ENCODE measurements at places on chromosomes 16 and 17. TPM values are rescaled to one million over a fixed set of nuclear protein-coding genes. Genes with fewer than 3 reads are reported as not detected.

Gene CD300C
- total RNA-seq: not detected

DNA sequence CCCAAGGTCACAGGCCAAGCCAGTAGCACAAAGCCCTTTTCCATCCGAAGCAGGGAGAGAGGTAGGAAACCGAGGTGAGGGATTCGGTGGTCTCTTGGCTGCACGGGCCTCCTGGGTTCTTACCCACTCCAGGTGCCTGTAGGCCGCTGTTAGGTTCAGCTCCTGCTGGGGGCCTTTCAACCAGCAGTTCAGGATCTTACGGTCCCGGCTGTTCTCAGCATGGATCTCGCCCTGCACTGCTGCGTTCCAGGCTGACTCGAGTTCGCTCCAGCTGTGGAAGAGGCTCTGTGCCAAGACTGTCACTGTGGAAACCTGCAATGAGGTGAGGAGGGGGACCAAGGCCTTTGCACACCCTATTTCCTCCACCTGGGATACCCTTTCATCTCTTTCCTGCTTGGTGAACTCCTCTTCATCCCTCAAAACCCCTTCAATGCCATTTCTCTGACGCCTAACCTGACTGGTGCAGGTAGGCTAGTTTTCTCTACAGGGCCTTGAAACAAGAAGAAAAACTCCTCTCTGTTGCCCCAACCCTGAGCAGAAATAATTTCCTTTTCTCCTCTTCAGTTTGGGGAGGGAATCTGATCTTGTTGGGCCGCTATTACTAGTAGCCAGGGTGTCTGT lies 103.6 kb downstream of the RMI2 start:
- no peak for DNase-seq

Gene MAPT
- 1.4 TPM for total RNA-seq

DNA sequence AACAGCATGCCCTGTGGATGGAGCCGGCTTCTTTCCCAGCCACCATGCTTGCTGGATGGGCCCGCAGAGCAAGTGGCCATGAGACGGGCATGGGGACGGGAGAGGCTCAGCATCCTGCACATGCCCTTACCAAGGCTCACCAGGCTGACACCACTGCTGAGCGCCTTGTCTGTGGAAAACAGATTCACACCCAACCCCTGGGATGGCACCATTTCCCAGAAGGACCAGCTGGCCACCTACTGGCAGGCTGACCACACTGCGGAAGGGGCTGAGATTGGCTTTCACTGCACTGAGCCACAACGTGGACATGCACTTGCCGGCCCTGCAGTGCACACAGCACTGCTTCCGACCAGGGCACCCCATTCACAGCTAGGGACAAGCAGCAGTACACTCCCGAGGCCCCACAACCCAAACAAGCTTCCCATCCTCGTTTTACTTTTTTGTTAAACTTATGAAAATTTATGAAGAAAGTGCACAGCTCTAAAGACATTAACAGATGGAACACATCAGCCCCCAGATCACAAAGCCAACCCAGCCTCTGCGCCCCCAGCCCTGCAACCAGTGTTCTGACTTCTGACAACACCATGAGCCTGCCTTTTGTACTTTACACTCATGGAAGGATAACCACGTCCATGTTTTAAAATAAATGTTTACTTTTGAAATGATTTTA lies 13.9 kb upstream of the KRTAP17-1 start:
- peak; percentile 68 for DNase-seq

DNA sequence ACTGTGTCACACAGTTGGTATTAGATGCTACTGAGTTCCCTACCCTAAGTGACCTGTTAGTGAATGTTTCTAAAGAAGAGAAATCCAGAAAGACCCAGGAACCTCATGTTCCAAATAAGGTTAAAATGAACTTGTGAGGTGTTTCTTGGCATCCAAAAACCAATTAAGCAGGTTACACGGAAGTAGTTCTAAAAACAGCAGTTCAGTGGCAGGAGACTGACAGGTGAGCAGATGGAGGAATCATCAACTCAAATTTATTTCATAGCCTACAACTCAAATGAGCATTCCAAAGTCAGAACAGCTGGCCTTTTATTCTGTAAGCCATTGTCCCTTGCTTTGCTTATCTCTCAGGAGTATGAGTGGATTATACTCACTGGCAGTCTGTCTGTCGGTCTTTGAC lies 188.3 kb downstream of the IRX3 start:
- no peak for DNase-seq

- no peak for DNase-seq
Measured at GRCh38 chr16:5041600-5042133, 7.9 kb upstream of the NAGPA start.

GRCh38 chr17:79981661-79982101 lies 54.0 kb downstream of the TBC1D16 start:
- DNase-seq: peak; percentile 72

DNA sequence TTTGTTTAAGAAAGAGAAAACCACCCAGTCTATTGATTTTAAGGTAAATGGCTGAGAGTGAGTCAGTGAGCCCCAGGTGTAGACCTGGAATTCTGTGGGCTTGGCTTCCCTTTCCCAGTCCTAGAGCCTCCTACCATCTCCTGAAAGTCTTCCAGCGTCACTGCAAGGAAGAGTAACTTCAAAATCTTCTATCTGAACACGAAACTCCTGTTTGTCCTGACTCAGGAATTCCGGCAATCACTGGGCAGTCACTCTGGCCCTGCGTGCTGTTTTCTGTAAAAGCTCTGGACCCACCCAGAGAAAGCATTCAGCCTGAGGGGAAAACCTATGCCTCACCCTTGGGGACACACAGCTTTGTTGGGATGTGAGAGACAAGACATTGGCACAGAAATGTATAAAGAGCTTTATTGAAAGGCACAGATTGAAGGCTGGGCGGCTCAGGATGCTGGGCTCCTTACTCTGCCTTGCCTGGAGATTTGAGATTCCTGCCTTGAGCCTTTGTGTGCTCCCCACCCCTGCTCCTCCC lies 15.9 kb downstream of the MINK1 start:
- DNase-seq: peak; percentile 16

GRCh38 chr16:54052271-54052670 lies 234.3 kb downstream of the IRX3 start:
- DNase-seq: no peak

DNA sequence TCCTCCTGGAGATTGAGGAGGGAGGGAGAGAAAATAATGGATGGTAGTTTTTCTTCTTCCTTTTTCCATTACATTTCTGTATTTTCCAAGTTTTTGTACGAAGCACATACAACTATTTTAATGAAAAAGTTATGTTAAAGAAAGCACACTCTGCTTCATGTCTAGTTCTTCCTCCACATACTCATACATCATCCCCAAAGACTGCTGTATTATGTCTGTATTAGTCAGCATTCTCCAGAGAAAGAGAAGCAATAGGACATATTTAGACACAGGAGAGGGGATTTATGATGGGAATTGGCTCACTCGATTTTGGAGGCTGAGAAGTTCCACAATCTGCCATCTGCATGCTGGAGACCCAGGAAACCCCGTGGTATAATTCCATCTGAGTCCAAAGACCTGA lies 10.1 kb upstream of the ACSM2A start:
- DNase-seq: no peak

DNA sequence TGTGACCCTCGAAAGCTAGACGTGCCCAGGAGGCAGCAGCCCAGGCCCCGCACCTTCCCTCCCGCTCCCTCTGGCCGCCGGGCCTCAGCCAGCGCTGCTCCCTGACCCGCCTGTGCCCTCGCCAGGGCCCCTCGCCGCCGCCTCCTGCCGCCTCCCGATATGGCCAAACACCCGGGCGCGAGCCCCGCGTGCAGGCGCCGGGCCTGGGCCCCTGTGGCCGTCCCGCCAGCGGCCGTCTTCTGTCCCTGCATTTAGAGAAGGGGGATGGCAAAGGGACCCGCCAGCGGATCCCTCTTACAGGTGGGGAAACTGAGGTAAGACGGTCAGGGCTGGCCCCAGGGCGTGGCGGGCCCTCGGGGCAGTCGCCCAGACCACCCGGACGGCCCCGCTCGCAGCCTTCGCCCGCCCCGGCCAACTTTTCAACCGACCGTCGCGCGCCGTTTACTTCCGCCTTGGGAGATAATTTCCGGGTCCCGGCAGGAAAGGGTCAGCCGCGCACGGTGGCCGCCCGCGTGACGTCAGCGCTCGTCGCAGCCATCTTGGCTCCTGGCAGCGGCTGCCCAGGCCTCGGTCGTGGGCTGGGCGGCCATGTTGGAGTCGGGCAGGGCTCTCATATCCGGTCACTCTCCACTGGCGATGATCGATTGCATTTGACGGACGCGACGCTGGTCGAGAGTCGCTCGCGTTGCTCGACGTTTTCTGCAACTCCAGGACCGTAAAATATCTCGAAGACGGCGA lies 7.0 kb upstream of the GNG13 start:
- DNase-seq: peak; percentile 97

- no peak for DNase-seq
Measured at GRCh38 chr17:75313941-75314551, 24.8 kb upstream of the SLC25A19 start.

Measured in neural progenitor cell (in vitro differentiated cells).